ENCODE measurements at places on chromosomes 2 and 18.

GRCh38 chr2:173148520-173148919, 72.9 kb downstream of the MAP3K20 start:
- peak; percentile 64 for DNase-seq

- peak; percentile 80 for DNase-seq
Measured at GRCh38 chr2:145380436-145381017, 860.6 kb upstream of the ZEB2 start.

GRCh38 chr2:120481446-120482194, 135.7 kb downstream of the INHBB start:
- no peak for DNase-seq

DNA sequence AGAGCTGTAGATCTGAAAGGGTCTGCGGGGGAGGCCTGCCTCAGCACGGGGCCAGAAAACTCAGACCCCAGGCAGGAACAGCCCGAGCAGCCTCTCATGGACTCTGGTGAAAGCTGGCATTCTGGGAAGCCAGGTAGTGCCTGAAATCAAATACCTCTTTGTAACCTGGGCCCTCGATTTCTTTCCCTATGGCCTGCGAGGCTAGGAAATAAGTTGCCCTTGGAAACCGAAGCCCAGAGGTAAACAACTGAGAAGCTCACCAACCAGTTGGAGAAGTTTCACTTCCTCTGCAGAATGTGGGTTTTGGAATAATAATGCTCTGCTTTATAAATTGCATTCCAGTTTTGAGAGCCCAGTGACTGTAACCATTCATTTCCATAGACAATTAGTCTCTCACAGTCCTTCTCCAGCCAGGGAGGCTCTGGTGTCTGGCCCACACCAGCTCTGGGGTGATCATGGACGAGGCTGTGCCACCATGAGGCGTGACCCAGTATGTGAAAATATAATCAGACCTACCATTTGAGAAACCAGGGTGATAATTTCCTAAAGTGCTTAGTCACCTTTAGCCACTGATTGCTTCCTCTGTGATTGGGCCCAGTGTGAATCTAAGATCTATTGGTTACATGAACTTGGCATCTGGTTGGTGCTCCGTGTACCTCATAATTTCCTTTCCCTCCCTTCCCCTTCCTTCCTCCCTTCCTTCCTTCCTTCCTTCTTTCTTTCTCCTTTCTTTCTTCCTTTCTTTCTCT, 133.1 kb upstream of the PELI1 start:
- DNase-seq = peak; percentile 45

DNA sequence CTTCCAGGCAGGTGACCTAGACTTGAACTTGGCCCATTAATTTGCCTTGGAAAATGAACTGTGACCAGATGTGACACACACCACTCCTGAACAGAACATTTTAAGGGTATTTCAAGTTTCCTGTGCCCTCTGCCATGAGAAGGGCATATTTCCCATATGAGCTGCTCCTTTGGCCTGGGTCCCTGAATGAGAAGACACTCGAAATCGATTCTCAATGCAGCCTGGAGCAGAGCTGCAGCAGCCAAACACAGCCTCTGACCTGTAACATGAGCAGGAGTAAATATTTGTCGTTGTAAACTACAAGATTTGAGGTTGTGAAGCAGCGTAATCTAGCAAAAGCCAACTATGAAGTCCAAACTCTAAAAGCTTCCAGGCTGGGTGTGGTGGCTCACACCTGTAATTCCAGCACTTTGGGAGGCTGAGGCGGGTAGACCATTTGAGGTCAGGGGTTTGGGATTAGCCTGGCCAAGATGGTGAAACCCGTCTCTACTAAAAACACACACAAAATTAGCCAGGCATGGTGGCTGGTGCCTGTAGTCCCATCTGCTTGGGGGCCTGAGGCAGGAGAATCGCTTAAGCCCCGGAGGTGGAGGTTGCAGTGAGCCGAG, 30.1 kb upstream of the SOS1 start:
- no peak for DNase-seq

GRCh38 chr18:36817039-36817438, 11.8 kb downstream of the TPGS2 start:
- DNase-seq = no peak

- no peak for DNase-seq
Measured at GRCh38 chr2:12081481-12082210, 335.2 kb downstream of the LPIN1 start.
